A549 treated with GW870086 at 1 μM for 4 hours (cell line): ENCODE measurements at places on chromosomes 7 and 10. TPM values are rescaled to one million over a fixed set of nuclear protein-coding genes. Genes with fewer than 3 reads are reported as not detected.

Gene SMKR1
- total RNA-seq = 7.9 to 10.8 TPM (median 10.1 TPM) in 5 replicates

Gene ANKRD61
- 0.43 to 0.77 TPM (median 0.53 TPM) in 5 replicates for total RNA-seq

Gene CEP55
- 53.5 to 73.6 TPM (median 65.2 TPM) in 5 replicates for total RNA-seq

Gene FKBP6
- not detected in 5 replicates for total RNA-seq

Gene VSTM4
- 0.24 to 0.50 TPM (median 0.35 TPM) in 5 replicates for total RNA-seq
